ENCODE measurements at places on chromosomes 2 and 18.

DNA sequence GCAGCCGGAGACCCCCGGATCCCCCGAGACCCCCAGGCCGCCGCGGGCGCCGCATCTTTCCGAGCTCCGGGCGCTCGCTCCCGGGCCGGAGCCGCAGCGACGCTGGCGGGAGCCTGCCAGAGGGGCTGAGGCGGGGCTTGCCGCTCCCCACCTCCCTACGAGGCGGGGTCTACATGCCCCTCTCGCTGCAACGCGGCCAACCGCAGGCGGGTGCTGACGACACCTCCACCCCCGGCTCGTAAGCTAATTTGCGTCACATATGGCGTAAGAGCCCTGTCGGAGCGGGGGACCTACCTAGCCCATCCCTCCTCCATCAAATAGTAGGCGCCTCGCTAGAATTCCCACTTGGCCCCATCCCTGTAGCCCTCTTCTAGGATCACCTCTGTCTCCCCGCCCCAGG is at the start of gene PTPRN:
PTPRN (minus strand) TSS at position 124 of the 400 bp plus-strand sequence; CDS start at position 55, 69 bp downstream.
- DNase-seq: peak; percentile 89

- no peak for DNase-seq
These were observed 512.5 kb downstream of the PLCL1 start for GRCh38 chr2:198316852-198317396.

GRCh38 chr2:134726645-134727044 is 7.8 kb upstream of the TMEM163 start:
- DNase-seq: no peak

DNA sequence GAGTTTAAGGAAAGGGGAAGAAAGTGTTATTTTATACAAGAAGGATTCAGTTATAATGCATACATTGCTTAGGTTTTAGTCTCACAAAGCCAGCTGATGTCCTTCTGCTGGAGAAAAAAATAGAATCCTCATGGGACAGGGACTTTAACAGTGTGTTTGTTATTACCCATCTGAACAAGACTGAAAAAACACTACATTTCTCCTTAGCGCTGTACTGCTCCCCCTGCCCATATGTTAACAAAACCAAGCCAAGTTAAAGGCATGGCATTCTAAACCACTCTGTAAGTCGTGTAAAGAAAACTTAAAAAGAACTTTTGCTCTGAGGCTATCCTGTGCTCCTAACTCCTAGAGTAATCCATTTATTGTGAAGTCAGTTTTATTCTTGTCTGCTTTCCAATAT is 102.6 kb upstream of the NYAP2 start:
- no peak for DNase-seq

DNA sequence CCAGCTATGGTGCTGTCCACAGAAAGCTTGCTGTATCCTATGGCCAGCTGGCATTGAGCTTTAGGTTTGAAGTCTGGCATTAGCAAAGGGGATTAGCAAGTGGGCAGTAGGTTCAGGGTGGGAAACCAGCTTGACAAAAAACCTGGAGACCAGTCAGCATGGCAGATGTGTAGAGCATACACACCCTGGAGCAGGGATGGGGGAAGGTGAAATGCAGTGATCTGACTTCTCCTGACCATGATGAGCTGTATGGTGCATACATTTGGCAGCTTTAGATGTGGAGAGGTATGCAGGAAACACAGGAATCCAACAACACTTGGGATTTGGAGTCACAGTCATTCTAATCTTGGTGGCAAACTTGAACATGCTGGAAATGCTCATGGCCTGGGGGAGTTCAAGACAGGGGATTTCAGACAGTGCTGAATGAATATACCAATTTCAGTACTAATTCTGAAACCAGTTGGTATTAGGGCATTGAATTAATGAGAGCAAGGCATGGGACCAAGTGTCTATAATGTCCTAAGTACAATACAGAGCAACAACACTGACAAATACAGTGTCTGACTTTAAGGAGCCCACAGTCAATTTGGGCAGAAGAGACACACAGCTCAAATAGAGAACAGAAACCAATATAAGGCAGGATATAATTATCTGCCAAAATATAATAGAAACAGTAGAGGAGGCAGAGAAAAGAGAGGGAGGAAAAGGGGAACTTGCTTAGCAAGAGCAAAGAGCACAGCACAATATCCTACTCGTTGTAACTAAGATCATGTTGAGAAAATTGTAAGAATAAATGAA is 11.8 kb downstream of the ARHGAP15 start:
- no peak for DNase-seq

DNA sequence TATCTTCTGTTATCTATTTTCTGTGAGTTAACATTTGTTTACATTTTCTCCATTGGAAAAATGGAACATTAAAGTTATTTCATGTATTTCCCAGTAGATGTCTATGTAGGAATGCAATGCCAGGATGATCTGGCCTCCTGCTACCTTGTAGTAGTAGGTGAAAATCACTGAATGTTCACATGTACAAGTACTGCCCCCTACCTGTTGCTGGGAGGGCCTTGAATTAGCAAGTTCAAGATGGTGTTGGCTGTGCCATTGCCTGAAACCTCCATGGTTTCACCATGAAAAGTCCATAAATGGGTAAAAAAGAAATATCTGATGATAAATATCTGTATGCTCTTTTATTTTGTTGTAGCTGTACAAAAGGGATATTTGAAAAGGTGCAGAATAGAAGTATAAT is 30.7 kb downstream of the XRCC5 start:
- no peak for DNase-seq

- peak; percentile 13 for DNase-seq
These were observed 72.0 kb upstream of the TMEM178A start for GRCh38 chr2:39593439-39594393.

DNA sequence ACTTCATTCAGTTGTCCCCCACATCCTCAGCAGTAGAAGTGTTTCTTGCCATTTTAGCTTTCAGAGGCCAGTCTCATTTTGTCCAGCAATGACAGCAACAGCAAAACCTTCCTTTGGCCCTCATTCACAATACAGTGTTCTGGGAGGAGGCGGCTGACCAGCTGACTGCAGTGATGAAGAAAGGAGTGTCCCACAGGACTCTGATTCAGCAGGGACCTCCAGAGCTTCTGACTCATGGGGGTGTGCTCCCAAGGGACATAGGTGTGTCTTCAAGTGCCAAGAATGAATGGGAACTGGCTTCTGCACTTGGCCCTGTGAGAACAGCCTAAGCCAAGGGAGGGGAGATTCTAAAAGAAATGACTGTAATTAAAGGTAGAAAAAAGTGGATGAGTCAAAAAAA is 147.0 kb upstream of the PELI1 start:
- DNase-seq: no peak

- no peak for DNase-seq
These were observed 58.6 kb downstream of the FN1 start for GRCh38 chr2:215377283-215377682.

- DNase-seq: peak; percentile 57
These were observed 38.3 kb downstream of the ITGA6 start for GRCh38 chr2:172465417-172466334.

- no peak for DNase-seq
These were observed 108.7 kb upstream of the FSHR start for GRCh38 chr2:49262801-49263560.

GRCh38 chr2:165163761-165164160 is 40.1 kb downstream of the SCN3A start:
- no peak for DNase-seq

Data from NCI-H1930 (cell line).